DMS 273 treated with DMSO at 0.1 percent for 48 hours (cell line): ENCODE measurements at places on chromosomes 11 and 22.

DNA sequence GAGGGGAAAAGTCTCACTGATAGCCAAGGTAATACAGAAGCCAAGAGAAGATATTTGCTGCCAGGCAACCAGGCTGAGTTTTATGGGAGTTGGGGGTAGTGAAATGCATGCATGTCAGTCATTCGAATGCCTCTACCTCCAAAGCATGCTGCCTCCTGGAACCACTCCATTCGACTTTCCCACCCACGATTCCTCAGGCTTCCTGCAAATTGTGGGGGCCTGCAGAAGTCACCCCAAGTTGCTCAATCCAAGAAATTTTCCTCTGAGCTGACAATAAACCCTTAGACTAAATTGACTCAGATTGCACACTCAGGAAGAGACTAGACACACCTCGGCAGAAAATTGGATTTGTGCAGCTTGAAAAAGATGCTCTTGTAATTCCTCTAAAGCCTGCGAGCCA is 73.6 kb upstream of the GRK3 start:
- no peak for DNase-seq

DNA sequence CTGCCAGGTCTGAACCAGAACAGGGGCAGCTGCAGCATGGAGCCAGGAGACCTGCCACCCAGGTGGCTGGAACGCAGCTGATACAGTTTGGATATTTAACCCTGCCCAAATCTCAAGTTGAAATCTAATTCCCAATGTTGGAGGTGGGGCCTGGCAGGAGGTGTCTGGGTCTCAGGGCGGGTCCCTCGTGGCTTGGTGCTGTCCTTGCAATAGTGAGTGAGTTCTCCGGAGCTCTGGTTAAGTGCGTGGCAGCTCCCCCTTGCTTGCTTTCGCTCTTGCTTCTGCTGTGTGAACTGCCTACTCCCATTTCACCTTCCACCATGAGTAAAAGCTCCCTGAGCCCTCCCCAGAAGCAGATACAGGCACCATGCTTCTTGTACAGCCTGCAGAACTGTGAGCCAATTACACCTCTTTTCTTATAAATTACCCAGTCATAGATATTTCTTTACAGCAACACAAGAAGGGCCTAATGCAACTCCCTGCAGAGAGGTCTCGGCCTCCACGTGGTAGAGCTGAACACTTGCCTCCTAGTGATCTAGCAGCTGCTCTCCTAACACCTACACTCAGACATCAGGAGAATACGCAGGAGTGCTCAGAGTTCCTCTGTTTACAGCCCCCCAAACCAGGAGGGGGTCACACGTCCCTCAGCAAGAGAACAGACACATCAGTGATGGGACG is 203.7 kb downstream of the CTTN start:
- no peak for DNase-seq

DNA sequence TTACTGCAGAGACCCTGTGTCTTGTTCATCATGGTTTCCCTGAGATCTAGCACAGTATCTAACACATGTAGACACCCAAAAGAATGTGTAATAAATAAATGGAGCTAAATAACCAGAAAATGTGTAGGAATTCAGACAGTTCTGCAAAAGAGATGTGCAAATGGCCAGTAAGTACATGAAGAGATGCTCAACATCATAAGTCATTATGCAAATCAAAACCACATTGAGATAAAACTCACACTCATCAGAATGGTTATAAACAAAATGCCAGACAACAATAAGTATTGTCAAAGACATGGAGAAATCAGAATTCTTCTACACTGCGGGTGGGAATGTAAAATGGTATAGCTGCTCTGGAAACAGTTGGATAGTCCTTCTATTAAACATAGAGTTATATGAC is 88.5 kb downstream of the RBFOX2 start:
- no peak for DNase-seq

DNA sequence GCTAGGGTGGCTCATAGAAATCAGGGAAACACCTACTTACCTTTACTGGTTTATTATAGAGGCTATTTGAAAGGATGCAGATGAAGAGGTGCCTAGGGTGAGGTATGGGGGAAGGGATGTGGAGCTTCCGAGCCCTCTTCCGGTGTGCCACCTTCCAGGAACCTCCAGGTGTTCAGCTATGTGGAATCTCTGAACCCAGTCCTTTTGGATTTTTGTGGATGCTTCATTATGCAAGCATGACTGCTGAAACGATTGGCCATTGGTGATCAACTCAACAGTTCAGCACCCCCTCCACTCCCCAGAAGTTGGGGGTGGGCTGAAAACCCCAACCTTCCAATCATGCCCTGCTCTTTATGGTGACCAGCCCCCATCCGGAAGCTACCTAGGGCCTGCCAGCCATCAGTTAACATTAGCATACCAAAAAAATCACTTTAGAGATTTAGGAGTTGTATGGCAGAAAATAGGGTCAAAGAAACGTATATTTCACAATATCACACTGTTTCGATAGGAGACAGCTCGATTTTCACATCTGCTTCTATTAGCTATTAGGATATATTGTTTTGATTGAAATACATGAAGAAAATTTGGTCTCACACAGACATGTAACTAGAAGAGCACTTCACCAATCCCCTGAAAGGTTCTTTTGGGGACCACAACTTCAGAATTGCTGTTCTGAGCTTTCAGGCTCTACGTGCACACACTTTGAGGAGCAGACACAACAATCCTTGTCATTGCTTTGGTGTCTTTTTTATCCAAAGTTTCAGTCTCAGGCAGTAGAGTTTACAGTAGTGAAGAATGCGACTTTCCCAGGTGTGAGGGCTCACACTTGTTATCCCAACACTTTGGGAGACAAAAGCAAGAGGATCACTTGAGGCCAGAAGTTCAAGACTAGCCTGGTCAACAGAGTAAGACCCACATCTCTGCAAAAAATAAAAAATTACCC is 3.3 kb upstream of the POLR2G start:
- no peak for DNase-seq

GRCh38 chr11:4041731-4042391 is 52.7 kb upstream of the RRM1 start:
- no peak for DNase-seq

DNA sequence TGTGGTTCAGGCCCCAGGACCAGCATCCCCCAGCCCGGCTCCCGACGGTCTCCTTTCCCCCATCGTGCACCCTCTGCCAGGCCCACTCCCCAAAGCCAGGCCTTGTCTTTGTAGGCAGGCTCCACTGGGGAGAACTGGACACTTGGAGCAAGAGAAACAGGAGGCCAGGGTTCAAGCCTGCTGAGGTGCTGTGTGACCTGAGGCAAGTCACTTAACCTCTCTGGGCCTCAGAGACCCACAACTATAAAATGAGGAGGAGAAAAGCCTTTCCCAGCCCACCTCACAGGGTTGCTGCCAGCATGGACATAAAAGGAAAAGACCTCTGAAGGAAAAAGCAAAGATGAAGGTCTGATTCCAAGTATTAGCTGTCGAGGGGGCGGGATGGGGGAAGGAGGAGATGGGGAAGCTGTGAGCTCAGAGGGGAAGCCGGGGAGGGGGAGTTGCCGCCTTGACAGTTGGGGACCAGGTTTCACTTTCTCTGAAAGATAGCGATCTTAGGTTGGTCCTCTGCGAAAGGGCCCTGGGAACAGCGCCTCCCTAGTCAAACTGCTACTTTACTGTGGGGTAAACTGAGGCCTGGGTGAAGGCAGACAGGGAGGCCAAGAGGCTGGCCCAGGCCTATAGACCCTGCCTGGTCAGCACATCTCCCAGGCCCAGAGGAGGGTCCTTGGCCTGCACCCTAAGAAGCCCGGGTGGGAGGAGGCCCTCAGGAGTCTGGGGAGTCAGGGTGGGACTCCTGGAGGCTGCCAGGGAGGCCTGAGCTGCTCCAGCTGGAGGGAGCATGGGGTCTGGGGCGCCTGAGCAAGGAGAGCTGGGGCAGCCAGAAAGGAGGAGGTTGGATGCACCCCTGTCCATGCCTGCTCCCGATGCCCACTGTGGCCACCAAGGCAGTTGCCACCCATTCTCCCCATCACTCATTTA is 991 bp upstream of the OSM start:
- DNase-seq: no peak

GRCh38 chr11:95652002-95652472 is 137.5 kb downstream of the FAM76B start:
- DNase-seq: peak; percentile 78
